Astrocyte (in vitro differentiated cells and primary cell): ENCODE measurements at places on chromosomes 7 and 10. TPM values are rescaled to one million over a fixed set of nuclear protein-coding genes. Genes with fewer than 3 reads are reported as not detected.
A peak's percentile ranks its signal among the peaks of the same experiment; 100 is the strongest.

DNA sequence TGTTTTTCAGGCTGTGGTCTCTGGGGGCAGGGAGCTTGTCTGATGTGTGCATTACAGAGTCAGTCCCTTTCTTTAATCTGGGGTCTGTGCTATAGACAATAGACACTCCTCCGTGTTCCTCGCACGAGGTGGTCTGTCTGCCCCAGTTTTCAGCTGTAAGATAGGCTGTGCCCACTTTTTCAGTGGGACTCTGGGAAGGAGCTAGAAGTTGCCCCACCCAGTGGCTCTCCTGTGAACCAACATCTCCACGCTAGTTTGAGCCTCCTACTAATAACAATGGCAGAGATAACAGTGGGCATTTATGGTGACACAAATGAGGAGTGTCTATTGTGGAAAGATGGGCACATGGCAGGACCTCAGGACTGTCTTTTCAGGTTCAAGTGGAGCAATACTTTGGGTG lies 44.0 kb downstream of the ADRB1 start:
- H3K4me1 ChIP-seq = no peaks in the 10 kb centered on the region
- H3K4me3 ChIP-seq = no peak overlapping the region
- H3K27ac ChIP-seq = no peak overlapping the region

GRCh38 chr10:12806228-12807095 lies 195.1 kb downstream of the CCDC3 start:
- no peaks in the 10 kb centered on the region for H3K36me3 ChIP-seq
- no peak overlapping the region for H3K4me3 ChIP-seq
- H3K4me1 ChIP-seq = no peaks in the 10 kb centered on the region
- DNase-seq = no peak
- no peak overlapping the region for H3K27ac ChIP-seq

DNA sequence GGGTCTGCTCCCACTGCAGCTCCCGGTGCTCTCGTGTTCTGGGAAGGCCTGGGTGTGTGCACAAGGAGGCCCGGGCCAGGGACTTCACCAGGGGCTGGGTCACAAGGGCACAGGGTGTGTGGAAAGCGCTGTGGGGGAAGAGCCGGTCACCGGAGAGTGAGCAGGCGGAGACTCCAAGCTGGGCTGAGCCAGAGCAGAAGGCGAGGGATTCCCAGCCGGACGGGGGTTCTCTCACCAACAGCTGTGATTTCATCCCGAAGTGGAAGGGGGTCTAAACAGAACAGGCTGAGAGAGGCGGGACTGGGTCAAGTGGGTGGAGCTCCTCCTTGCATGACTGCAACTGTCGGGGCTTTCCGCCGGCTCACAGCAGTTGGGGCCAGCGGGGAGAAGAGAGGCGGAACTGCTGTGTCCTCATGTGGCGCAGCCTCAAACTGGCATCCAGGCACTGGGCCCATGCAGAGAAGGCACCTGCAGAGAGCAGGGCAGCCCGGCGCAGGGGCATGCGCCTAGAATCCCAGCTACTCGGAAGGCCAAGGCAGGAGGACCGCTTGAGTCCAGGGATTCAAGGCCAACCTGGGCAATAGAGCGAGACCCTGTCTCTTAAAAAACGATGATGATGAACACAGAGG lies 7.6 kb upstream of the ORAI2 start:
- no peak overlapping the region for H3K27ac ChIP-seq
- no peak overlapping the region for H3K4me3 ChIP-seq
- H3K27me3 ChIP-seq = no peaks in the 10 kb centered on the region
- H3K36me3 ChIP-seq = peaks cover 2% of the 10 kb centered on the region
- H3K4me1 ChIP-seq = no peaks in the 10 kb centered on the region

- H3K27ac ChIP-seq = no peak overlapping the region
- peak; percentile 32 for DNase-seq
- H3K36me3 ChIP-seq = peaks cover 4% of the 10 kb centered on the region
- no peak overlapping the region for H3K4me3 ChIP-seq
- no peaks in the 10 kb centered on the region for H3K4me1 ChIP-seq
Observed at GRCh38 chr10:119859420-119860258, 13.0 kb downstream of the MCMBP start.

DNA sequence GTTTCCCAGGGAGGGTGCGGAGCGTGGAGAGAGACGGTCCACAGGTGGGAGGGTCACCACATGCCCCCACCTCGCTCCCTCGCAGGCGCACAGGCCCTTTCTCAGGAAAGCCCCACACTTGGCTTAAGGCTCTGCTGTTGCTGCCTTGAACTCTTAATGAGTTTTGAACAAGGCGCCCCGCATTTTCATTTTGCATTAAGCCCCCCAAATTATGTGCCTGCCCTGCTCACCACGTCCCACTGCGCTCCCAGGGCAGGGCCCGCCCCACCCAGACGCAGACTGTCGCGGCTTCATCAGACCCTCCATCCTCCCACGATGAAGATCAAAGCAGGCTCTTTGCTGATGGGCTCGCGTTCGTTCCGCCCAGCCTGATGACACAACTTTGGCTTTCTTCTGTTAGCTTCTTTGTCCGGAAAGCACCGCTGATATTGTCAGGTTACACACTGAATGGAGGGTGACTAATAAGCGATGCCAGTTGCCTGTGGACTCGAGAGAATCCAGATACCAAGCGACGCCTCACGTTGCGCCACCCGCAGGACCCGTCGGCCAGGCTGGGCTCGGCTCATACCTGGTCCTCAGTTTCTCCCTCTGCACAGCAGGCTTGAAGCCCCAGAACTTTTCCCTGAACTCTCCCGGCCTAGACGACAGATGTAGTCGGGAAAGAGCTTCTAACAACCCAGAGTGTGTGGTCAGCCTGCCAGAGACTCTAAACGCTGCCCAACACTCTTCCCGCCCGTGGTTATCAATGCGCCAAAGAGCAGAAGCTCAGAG lies 9.5 kb downstream of the CALML3 start:
- DNase-seq = no peak
- peaks cover 9% of the 10 kb centered on the region for H3K4me1 ChIP-seq
- no peaks in the 10 kb centered on the region for H3K36me3 ChIP-seq
- H3K4me3 ChIP-seq = no peak overlapping the region

DNA sequence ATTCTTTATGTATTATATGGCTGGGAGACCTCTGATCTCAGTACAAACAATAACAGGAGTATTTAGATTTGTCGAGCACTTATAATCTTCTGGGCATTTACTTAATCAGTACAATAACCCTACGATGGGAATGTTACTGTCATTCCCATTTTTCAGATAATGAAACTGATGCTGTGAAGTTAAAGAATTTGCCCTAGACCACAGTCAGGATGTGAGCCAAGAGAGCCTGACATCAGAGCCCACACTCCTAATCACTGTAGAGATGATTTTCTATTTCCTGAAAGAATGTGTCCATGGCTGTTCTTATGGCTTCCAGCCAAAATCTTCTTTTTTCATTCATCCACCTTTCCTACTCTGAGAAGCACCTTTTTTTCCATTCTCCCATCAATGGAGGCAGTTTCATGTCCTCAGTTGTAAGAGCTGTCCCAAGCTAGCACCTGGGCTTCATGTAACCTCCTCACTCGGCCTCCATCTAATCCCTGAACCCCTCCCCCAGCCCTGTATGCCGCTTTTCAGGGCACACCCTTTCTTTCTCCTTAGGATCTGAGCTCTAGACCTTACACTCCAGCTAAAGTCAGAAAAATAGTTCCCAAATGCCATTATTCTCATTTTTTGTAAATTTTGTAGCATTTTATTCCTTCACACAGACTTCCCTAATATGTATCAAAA lies 12.2 kb upstream of the CAV1 start:
- H3K4me1 ChIP-seq = peaks cover 26% of the 10 kb centered on the region
- peak overlapping the region; percentile 83 for H3K27ac ChIP-seq
- no peaks in the 10 kb centered on the region for H3K27me3 ChIP-seq
- DNase-seq = peak; percentile 81

GRCh38 chr7:147196481-147196880 lies 1079.9 kb downstream of the CNTNAP2 start:
- no peak overlapping the region for H3K27ac ChIP-seq
- no peak overlapping the region for H3K4me3 ChIP-seq
- no peaks in the 10 kb centered on the region for H3K4me1 ChIP-seq

DNA sequence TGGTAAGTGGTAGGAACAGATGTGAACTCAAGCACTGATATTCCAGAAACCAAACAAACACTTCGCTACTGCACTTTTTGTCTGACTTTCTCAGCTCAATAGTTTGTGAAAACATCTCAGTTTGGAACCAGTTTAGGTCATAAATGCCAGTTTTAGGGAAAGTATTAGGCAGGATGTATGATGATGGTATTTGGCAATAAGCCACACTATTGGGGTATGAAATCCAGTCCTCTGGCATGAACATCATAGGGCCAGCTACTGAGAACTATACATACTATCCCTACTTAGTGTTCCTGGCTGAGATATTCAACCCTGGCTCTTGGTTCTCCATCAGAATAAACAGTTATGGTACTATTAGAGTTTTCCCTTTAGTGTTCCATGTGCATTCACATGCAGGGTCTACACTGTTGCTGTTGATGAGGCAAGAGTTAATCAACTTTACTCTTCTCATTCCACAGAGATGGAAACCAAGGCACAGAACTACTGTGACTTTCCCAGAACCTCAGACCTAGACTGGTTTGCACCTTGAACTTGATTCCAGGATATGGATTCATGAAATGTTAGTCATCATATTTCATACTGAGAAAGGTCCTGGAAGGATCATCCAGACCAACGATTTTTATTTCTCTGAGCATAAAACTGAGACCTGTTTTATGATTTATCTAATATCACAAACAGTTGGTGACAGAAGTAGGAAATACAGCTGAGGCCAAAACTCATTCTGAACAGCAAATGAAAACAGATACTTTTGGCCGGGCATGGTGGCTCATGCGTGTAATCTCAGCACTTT lies 20.0 kb upstream of the IFIT2 start:
- no peaks in the 10 kb centered on the region for H3K36me3 ChIP-seq
- H3K27me3 ChIP-seq = no peaks in the 10 kb centered on the region
- H3K27ac ChIP-seq = peak overlapping the region; percentile 9

GRCh38 chr10:21985541-21985940 lies 18.0 kb downstream of the DNAJC1 start:
- H3K4me1 ChIP-seq = no peaks in the 10 kb centered on the region
- no peak overlapping the region for H3K27ac ChIP-seq
- no peaks in the 10 kb centered on the region for H3K27me3 ChIP-seq
- H3K4me3 ChIP-seq = no peak overlapping the region

DNA sequence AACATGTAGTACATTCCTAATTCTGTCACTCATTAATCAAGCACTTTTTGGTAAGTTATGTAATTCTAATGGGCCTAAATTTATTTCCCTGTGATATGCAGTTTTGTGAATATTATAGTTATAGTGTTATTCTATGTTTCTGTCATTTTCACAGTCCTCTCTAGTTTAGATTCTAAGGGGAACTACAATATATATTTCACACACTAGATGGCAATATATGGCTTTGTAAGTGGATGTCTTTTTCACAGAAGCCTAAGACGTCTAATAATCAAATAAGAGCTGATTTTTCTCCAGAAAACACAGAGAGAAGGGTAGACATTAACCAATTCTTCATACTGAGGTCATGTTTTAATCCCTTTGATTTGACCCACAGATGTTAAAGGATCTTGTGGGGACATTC lies 18.0 kb downstream of the RNLS start:
- H3K27ac ChIP-seq = no peak overlapping the region
- H3K4me1 ChIP-seq = no peaks in the 10 kb centered on the region
- no peak for DNase-seq
- H3K36me3 ChIP-seq = no peaks in the 10 kb centered on the region
- H3K27me3 ChIP-seq = no peaks in the 10 kb centered on the region

DNA sequence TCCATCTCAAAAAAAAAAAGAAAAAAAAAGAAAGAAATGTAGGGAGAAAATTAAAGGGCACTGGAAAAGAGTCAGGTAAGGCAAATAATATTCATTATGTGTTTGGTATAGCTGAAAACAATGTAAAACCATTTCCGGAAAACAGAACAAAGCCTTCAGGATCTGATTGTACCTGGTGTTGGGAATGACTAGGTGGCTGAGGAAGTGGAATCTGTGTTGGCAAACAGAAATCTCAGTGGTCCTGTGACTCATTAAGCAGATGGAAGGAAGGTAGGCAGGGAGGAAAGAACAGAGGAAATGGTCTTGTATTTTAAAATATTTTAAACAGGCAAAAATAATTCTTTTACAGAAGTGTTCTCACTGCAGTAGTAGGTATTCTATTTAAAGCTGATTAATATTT lies 55.7 kb upstream of the GATA3 start:
- H3K27me3 ChIP-seq = no peaks in the 10 kb centered on the region
- no peaks in the 10 kb centered on the region for H3K4me1 ChIP-seq
- no peaks in the 10 kb centered on the region for H3K36me3 ChIP-seq
- DNase-seq = no peak

- no peaks in the 10 kb centered on the region for H3K36me3 ChIP-seq
- peaks cover 2% of the 10 kb centered on the region for H3K27me3 ChIP-seq
- H3K4me1 ChIP-seq = no peaks in the 10 kb centered on the region
- no peak overlapping the region for H3K4me3 ChIP-seq
- no peak overlapping the region for H3K27ac ChIP-seq
Observed at GRCh38 chr10:71448146-71448545, 51.4 kb downstream of the CDH23 start.

GRCh38 chr10:71379118-71379766 lies 17.5 kb upstream of the CDH23 start:
- no peak overlapping the region for H3K4me3 ChIP-seq
- DNase-seq = no peak
- H3K27me3 ChIP-seq = peaks cover 6% of the 10 kb centered on the region
- no peaks in the 10 kb centered on the region for H3K36me3 ChIP-seq
- H3K27ac ChIP-seq = no peak overlapping the region
- peaks cover 3% of the 10 kb centered on the region for H3K4me1 ChIP-seq

DNA sequence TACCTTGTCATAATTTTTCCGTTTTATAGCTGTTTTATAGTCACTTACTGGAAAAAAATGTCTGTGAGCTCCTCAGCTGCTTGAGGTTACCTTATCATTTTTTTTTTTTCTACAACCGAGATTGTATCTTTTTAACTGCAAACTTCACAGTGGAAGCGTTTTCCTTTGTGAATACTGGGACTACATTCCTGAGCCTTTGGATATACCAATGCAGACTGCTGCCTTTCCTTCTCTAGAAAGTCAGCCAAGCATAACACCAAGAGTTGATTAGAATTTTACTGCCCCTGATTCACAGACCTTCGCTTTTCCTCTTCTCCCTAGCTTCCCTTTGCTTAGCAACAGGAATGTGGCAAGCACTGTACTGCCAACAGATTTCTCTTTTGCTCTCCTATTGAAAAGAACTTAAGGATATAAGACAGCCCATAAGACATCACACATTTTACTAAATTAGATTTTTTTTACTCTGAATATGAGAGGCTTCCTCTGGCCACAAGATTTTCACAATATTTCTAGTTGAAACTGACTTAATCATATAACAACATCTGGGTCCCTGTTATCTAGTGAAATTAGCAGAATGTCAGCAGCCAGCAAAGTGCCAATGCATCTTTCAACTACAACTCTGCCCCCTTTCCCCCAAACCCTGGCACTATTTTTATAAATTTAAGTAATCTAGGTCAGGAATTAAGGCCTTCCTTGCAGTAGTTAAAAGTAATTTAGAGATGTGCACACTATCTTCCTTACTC lies 170.6 kb downstream of the PRKG1 start:
- peak; percentile 92 for DNase-seq
- no peaks in the 10 kb centered on the region for H3K27me3 ChIP-seq
- H3K4me1 ChIP-seq = peaks cover 6% of the 10 kb centered on the region

ANAPC16 gene
- 44.2 and 47.3 TPM in 2 replicates for total RNA-seq

SH2D4B gene
- total RNA-seq = 0.07 TPM in 1 of 2 replicates, not detected in the other

ELMO1 gene
- 17.8 and 20.4 TPM in 2 replicates for total RNA-seq

RPP30 gene
- total RNA-seq = 24.9 and 32.0 TPM in 2 replicates

NOM1 gene
- total RNA-seq = 19.2 and 19.7 TPM in 2 replicates

GIMAP8 gene
- total RNA-seq = not detected in 2 replicates

GPR22 gene
- not detected in 2 replicates for total RNA-seq
